HT-29 (cell line): ENCODE measurements at places on chromosomes 4 and X. TPM values are rescaled to one million over a fixed set of nuclear protein-coding genes. Genes with fewer than 3 reads are reported as not detected.

DNA sequence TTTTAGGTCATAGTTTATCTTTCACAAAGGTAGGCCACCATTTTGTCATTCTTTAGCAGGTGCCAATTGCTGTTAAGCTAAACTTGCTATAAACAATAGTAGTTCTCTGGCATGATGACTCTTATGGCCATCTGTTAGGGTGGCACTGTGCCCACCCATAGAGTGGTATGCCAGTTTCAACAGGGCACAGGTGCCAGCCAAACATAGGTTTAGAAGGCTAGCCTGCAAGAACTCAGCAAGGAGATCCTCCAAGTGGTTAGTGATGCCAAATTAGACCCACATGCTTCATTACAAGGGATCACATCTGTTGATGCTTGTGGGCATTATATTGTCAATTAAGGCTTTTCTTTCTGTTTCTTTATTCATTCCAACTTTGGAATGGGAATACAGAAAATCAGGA, 204.5 kb downstream of the FMR1NB start:
- DNase-seq = no peak

DNA sequence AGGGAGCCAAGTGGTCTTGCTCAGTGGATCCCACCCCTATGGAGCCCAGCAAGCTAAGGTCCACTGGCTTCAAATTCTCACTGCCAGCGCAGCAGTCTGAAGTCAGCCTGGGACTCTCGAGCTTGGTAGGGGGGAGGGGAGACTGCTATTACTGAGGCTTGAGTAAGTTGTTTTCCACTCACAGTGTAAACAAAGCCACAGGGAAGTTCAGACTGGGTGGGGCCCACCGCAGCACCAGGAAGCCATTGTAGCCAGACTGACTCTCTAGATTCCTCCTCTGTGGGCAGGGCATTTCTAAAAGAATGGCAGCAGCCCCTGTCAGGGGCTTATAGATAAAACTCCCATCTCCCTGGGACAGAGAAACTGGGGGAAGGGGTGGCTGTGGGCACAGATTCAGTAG, 721.0 kb upstream of the NDST4 start:
- DNase-seq = peak; percentile 54

DNA sequence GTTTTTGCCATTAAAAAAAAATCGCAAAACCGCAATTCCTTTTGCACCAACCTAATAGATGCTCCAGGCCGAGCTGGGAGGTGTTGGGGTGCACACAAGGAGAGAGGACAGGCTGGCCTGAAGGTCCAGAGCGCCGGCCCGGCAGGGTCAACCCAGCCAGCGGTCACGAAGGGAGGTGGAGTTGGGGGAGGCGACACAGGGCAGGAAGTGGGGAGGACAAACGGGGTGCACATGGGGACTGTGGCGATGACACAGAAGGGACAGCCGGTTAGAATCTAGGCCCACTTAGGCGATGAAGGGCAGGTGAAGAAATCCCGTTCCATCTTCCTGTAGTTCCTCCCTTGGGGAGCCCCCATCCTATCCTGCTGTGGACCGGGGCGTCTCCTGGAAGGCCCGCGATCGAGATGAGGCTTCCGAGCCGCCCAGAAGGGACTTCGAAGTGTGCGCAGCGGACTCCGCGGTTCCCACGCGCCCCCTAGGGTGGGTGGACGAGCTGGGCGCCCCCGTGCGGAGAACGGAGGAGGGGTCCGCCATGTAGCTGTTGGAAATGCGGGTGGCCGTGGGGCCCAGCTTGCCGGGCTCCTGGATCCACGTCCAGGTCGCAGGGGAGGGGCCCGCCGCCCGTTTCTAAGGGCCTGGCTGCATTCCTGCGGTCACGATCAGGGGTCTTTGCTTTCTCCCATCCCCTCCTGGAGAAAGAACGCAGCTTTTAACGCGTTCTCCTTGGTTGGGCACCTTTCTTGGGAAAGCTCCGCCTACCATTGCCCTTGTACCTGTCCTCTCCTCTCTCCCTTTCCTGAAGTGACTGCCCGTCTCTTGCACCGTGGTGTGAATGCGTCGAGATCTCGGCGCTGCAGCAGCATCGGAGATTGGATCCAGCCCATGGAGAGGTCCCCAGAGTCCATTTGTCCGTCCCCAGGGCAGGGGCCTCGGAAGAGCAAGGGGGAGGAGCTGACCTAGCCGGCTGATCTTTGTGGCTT, 17.0 kb upstream of the HPF1 start:
- no peak for DNase-seq

DNA sequence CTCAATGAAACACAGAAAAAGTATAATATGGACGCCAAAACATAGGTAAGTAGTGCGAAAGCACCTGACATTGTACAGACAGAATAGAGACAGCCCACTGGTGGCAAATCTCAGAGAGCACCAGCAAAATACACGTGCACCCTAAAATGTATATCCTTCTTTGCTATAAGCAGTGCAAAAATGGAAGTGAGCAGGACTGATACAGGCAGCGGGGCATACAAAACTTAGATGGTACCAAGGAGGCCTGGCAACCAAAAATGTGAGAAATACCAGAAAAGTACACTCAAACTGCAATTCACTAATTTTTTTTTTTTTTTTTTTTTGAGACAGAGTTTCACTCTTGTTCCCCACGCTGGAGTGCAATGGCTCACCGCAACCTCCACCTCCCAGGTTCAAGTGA, 63.9 kb downstream of the EIF4E start:
- no peak for DNase-seq

GRCh38 chr4:5758741-5759140, 47.7 kb downstream of the EVC start:
- DNase-seq = no peak

DNA sequence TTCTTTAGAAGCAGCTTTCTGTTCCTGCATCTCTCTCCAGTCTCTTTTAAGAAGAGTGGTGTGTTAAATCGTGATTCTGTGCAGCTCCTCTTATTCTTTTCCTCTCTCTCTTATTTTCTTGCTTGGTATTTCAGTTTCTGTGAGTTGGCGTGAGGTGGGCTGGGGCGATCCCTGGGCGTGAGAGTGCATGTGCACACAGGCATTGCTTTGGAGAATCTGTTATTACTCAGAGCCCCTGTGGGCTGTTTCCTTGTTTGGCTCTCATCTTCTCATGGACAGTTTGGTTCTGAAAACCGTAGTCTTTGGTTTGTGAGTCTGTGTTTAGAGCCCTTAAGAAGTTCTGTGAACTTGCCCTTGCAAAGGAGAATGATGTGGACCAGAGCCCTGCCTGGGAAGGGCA, 97.2 kb upstream of the CLNK start:
- no peak for DNase-seq

DNA sequence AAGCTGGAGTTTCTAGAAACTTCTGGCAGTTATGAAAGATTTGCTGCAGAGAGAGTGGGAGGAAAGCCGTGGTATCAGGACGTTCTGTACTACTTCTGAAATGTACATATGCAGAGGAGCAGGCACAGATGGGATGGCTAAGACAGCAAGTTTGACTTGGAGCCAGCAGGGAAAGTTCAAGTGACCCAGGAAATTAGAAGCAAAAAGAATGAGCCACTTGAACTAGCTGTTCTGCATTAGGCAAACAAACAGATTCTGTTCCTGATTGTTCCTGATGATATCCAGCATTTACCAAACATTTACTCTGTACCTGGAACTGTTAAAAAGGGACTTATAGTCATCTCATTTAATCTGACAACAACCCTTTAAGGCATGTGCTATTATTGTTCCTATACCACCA, 41.4 kb upstream of the CXCL13 start:
- no peak for DNase-seq

The GYG2 gene
- 0.29 TPM in 1 of 2 replicates, not detected in the other for total RNA-seq

The LSM6 gene
- 25.6 and 29.2 TPM in 2 replicates for total RNA-seq

The CAPN6 gene
- not detected in 2 replicates for total RNA-seq

The UGT2B15 gene
- 0.28 TPM in 1 of 2 replicates, not detected in the other for total RNA-seq

The MAP3K15 gene
- 0.26 TPM in 1 of 2 replicates, not detected in the other for total RNA-seq

The ARSJ gene
- total RNA-seq = 28.4 and 31.0 TPM in 2 replicates
